ENCODE measurements at places on chromosomes 2 and 18. TPM values are rescaled to one million over a fixed set of nuclear protein-coding genes. Genes with fewer than 3 reads are reported as not detected.

DNA sequence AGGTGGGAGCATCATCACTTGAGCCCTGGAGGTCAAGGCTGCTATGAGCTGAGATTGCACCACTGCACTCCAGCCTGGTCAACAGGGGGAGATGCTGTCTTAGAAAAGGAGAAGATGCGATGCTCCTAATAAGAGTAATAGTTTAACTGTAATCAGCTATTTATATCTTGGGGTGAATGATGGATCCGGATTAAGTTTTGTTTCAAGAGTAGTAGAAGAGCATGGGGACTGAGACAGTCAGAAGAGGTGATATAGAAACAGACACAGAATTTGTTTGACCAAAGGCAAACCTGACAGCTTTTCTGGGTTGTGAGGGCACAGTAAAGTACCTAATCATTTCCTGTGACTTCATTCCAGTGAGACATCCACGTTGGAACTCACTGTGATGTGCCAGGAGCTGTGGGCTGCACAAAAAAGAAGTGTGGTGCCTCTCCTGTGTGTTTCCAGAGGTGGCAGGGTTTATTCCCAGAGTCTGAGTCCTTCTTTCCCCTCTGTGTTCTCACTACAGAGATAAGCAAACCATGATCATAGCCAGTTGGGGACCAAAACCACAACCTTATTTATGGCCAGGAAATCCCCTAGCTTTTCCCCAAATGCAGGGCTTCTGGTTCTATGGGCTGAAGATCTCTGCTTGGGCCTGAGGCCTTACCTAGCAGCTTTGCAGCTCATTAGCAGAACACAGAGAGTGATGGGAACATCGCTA, 113.7 kb downstream of the XRCC5 start:
- DNase-seq, result no peak

- no peak for DNase-seq
Measured at GRCh38 chr2:211103989-211104388, 547.6 kb downstream of the CPS1 start.

GRCh38 chr2:192254444-192254843, 59.7 kb upstream of the TMEFF2 start:
- no peak for DNase-seq

DNA sequence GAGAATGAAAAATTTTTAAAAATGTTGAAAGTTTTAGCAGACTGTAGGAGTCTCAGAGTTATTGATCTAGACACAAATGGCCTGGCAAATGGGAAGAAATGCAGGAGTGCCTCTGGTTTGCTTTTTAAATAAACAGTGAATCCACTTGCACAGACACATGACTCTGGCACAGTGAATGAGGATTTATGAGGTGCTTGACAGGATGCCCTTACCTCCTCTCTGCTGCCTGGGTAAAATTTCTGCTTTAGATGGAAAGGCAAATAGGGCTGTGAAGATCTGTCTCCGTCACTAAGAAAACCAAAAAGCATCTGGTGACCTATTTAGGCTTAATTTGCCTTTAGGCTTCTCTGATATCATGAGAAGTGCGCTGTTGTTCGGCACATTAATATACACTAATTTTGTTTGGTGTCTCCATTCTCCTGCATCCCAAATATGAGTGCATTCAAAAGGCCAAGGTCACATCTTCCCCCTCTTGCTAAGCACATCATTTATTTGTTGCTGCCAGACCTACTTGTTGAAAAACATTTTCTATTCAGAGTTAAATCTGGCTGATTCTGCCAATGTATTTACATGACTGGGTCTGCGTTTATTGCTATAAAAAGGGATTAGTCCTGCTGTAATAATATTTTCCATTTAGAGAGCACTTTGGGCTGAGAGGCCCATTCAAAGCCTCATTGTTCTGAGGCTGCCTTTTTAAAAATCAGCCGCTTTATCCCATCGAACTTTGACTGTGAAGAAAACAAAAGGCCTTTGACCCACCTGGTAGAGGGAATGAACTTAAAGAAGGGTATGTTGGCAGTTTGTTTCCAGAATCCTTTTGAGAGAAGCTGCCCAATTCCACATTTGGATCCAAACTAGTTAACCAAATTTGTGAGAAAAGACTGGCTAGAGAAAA, 94.9 kb downstream of the RNF152 start:
- no peak for DNase-seq

DNA sequence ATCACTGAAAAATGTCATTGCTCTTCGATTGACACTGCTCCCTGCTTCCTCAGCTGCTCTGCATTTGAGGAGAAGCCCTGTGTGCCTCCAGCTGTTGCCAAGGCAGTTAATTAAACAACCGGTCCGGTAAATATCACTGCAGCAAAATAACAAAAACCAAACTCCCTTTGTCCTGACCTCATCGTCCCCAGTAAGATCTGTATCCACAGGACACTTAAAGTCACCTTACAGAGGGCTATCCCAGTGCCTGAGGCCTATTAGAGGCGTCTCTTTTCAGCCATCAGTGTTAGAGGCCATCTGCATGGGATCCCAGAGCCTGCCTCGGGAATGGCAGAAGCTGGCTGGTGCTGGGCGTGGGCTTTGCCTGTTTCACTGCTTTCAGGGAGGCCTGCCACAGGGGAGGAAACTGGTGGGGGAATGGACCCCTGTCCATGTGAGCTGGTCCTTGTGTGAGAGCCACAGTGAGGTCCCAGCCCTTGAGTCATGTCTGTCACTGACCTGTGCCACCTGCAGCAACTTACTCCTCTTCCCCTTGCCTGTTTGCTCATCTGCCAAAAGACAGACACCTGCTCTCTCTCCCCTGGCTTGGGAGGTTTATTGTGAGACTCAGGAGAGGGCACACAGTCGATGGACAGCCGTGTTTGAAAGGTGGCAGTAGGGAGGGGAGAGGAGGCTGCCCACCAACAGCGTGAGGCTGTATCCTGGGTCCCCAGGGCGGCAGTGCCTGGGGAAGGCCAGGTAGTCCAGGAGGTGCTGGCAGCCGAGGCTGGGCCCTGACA, 117.7 kb upstream of the MCFD2 start:
- DNase-seq, result no peak

DNA sequence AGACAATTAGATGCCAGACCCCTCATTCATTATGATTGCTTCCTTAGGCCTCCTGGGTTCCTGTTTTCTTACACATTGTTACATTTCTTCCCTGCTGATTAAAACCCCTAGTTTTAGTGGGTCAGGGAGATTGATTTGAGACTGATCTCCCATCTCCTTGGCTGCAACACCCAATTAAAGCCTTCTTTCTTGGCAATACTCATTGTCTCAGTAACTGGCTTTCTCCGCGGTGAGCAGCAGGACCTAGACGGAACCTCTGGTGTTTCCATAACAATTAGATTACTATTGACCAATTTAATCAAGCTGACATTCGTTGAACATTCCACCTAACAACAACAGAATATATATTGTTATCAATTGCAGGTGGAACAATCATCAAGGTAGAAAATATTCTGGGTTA, 1676.4 kb upstream of the SLC39A10 start:
- DNase-seq, result no peak

The RALB gene
- total RNA-seq, result 23.5 TPM
